Activated T-cell treated with anti-CD3 and anti-CD28 coated beads, Interleukin-2, amount 50 U/mL, for 1 hour (primary cell): ENCODE measurements at places on chromosomes 1 and 21.

DNA sequence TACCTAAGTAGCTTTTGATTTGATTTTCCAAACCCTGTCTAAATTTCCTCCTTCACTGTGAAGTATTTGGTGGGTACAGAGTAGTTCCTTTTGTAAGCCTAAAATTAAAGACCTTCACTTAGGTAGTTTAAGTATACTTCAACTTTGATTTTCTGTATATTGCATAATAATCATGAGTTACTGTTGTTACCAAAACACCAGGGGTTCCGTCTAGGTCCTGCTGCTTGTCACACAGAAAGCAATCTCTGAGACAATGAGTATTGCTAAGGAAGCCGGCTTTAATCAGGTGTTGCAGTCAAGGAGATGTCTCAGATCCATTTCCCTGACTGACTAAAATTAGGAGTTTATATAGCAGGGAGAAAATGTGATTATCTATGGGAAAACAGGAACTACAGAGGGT lies 15.3 kb downstream of the RPS6KC1 start:
- no peak for DNase-seq

- no peak for DNase-seq
Observed at GRCh38 chr21:40685141-40685540, 161.8 kb downstream of the DSCAM start.

DNA sequence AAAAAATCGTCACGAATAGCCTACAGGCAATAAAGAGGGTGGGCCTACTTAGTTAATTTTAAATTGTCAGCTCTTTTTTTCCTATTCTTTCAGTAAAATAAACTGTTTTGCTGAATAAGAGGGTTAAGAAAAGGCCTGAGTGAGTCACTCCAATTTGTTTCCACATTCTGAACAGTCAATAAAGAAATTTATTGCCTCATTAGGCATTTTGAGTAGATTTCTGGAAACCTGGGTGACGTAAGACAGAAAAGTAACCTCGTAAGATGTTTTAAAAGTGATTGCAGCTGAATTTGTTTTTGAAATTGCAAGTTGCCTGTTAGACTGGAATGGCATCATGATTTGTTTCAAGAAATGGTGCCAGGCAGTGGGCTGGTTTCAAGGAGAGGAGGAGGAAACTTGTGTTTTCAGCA lies 439.3 kb downstream of the USP25 start:
- no peak for DNase-seq

DNA sequence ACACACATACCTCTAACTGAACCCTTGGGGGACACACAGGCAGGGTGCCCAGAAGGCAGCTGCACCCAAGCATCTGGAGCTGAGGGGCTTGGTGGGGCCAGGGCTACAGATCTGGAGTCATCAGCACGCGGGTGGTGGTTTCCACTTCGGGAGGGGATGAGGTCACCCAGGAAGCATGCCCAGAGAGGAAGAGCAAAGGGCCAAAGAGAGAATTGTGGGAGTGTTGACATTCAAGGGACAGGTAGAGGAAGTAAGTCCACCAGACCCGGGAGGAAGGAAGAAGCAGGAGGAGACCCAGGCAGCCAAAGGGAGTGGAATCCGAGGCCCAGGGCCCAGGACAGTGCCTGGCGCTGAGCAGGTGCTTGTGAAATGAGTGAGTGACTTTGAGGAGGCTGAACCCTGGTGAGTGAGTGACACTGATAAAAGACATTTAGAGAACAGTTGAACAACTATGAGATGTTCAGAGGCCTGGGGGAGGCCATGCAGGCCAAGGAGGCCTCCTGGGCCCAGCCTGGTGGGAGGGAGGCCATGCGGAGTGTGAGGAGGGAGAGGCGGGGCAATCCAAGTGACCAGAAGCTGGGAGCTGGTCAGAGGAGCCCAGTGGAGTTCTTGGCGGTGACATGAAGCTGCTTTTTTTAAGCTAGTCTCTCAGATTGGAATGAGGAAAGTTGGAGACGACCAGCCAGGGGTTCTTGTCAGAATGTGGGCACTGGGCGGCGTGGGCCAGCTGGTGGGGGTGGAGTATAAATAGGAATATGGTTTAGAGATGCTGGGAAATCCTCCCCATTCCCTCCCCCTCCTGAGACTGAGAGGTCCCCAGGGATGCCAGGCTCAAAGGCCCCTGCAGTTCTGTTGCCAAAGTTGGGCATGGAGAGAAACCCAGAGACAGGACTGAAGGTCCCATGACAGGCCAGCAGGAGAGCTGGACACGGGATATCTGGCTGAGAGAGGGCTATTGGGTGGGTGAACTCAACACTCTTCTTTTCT lies 7.9 kb downstream of the CDK18 start:
- no peak for DNase-seq

DNA sequence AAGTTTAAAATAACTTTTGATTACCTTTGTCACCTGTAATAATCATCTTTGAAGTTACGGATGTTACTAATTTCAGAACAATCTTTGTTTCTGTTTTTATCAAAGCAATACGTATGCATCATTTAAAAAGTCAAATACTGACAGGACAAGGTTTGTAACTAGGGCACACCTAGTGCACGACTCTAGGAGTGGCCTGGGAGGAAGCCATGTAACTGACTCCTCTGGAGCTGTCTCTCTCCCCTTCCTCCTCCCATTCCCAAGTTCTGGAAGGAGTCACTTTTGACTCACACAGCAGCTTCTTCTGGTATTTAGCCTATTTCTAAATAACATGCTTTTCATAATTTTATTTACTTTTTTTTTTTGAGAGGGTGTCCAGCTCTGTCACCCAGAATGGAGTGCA lies 11.8 kb upstream of the RAP1GAP start:
- no peak for DNase-seq

- DNase-seq: no peak
Observed at GRCh38 chr1:97084546-97084945, 363.0 kb downstream of the PTBP2 start.

DNA sequence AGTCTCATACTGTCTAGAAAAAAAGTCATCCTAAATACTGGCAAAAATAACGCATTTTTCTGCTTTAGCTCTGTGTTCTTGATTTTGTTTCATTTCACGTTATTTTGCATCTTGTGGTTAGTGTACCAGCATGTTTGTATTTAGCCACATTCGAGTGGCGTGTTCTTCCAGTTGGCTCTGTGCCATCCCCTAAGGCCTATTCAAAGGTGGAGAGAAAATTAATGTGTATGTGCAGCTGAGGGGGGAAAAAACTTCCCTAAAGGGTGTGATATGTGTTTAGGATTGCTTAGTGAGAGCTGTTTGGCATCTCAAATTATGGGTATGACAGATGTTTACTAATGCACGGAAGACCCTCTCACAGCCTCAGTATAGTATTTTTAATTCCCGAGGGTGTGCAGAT lies 12.1 kb downstream of the DNAJC16 start:
- no peak for DNase-seq

- no peak for DNase-seq
Observed at GRCh38 chr1:77825131-77825709, 45.8 kb downstream of the MIGA1 start.

DNA sequence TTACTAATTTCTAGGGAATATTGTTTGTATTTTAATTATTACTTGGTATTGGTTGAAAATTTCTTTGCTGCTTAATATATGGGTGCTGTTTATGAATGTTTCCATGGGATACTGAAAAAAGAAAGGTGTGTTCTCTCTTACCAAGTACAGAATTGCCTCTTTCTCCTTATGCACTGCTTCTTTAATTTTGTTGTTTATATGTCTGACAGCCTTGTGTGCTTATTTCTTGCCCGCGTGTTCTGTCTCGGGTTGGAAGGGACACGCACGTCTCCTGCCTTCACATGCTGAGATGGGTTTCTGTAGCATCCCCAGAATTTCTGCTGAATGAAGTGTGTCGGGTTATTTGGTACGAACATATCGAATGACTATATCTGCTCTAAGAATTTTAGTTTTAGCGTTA lies 51.1 kb downstream of the AGPAT3 start:
- DNase-seq: no peak

DNA sequence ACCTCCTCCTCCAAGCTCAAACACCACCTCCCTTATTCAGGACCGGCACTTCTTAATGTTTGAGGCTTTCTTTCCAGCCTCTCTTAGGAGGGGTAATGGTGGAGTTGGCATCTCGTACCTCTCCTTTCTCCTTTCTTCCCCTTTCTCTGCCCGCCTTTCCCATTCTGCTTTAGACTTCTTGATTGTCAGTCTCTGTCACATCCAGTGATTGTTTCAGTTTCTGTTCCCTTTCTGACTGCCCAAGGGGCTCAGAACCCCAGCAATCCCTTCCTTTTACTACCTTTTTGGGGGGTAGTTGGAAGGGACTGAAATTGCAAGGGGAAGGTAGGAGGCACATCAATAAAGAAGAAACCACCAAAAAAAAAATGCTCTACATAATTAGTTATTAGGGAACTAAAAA lies 5.6 kb downstream of the ELK4 start:
- DNase-seq: no peak

- no peak for DNase-seq
Observed at GRCh38 chr1:41444785-41445184, 39.7 kb downstream of the EDN2 start.

GRCh38 chr1:39720094-39720999 lies 18.3 kb upstream of the PPIE start:
- DNase-seq: no peak

- DNase-seq: no peak
Observed at GRCh38 chr1:21653744-21654100, 15.4 kb downstream of the RAP1GAP start.

GRCh38 chr1:28807046-28807445 lies 4.9 kb upstream of the OPRD1 start:
- DNase-seq: no peak

DNA sequence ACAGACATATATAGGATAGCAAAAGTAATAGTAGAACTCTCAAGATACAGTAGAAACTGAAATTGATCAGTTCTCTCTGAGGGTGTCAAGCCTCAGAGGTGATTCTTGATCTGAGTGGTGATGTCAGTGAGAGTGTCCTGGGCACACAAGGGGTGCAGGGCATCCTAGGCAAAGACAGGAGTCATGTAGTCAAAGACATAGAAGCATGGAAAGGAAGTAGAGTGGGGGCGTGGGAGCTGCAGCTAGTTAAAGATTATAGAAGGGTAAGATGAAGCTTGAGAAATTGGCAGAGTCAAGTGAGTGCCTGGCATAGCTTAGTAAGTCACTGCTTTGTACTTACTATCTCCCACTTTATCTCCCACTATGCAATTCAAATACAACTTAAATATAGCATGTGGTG lies 22.8 kb downstream of the CDC7 start:
- no peak for DNase-seq

GRCh38 chr1:22245726-22246125 lies 102.8 kb upstream of the WNT4 start:
- DNase-seq: no peak

DNA sequence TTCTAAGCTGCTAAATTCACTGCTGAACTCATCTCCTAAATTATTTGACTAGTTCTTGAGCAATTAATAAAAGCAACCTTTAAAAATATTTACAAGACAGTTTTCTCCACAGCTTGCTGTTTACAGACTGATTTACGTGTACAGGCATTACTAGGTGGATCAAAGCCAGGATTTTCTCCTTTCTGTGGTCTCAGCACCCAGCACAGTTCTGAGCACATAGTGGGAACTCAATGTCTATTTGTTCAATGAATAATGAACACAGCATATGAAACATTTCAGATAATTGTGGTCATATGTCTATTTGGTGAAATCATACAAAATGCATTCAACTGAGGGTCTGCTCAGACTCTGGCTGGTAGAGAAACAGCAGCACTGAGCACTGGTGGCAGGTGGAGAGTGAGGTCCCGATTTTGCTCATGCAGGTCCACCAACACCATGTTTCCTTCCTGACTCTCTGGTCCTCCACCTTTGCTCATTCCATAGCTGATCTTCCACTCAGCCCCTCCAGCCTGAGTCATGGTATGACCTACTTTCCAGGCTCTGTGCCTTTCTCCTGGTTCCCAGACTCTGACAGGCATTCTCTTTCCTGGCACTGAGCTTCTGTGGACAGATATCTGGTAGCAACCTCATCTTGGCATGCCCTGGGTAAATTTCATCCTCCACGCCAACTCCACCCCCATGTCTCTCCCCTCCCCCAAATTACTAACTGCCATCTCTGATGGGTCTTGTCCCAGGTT lies 311.3 kb downstream of the TGFB2 start:
- no peak for DNase-seq

- no peak for DNase-seq
Observed at GRCh38 chr1:86365896-86366295, 30.2 kb downstream of the ODF2L start.

- DNase-seq: no peak
Observed at GRCh38 chr1:22562584-22563583, at the start of gene EPHA8. TSS of gene EPHA8 (plus strand) at chr1:22563489. CDS start at chr1:22563636, 147 bp downstream.

GRCh38 chr1:93744299-93744988 lies 62.8 kb upstream of the BCAR3 start:
- DNase-seq: no peak

DNA sequence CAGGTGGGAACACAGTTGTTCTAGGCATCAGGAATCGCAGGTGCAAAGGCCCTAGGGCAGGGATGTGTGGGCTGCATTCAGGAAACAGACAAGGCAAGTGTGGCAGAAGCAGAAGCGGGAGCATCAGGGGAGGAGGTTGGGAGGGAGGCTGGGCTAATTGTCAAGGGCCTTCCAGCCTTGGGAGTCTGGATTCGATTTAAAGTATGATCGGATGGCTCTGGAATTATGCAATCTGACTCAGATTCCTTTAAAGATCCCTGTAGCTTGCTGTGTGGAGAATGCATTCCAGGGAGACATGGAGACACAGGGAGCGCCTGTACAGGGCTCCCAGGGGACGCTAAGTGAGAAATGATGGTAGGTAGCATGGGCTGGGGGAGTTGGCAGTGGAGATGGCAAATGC lies 86.5 kb downstream of the LACTBL1 start:
- DNase-seq: no peak

DNA sequence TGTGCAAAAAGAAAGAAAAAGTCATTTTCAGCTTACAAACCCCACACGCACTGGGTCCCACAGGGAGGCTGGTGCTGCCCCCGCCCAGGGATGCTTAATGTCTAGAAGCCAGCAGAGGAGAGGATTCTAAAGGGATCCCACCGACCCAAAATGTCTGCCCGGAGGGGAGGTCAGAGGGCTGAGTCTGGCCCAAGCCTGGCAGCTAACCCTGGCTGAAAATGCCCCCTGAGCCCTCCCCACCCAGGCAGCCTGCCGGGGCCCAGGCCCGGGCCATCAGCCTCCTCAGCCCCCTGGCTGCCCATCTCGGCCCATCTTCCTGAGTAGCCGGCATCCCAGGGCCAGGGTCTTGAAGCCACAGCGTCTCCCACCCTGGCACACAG lies 33.5 kb downstream of the ACOT7 start:
- no peak for DNase-seq

- DNase-seq: no peak
Observed at GRCh38 chr1:2242814-2243725, 15.0 kb downstream of the SKI start.

DNA sequence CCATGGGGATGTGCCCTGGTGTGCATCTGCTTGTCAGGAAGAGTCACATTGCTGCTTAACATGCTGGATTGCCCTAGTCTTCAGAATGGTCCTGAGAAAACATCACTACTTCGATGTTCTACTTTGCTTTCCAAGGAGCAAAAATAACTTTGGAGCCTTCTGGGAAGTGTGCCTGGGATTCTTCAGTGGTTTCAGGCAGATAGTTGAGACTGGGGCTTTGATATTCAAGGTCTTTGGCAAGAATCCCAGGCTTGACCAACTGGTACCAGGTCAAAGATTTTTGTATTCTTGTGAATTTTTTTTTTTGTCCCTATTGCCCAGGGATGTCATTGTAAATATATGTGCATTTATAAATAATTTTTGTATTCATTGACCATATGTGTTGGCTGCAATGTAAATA lies 51.4 kb downstream of the LRIG2 start:
- DNase-seq: no peak
